ENCODE measurements at places on chromosomes 2 and 18.

GRCh38 chr2:21067125-21067524 is 23.3 kb upstream of the APOB start:
- DNase-seq, result no peak

- no peak for DNase-seq
Measured at GRCh38 chr2:239805414-239805813, 219.7 kb downstream of the NDUFA10 start.

DNA sequence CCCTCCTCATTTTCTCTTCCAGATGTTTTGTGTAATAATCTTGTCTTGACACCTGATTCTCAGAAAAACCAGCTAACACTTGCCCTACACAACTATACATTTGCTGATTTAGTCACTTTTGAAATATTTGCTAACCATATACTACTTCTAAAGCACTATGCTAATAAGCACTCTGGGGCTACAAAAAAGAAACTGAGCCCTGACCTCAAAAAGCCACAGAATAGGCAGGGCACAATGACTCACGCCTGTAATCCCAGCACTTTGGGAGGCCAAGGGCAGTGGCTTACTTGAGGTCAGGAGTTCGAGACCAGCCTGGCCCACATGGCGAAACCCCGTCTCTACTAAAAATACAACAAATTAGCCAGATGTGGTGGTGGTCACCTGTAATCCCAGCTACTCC is 266.0 kb downstream of the RAD51AP2 start:
- DNase-seq, result no peak

- no peak for DNase-seq
Measured at GRCh38 chr2:210461401-210461800, 15.2 kb downstream of the LANCL1 start.

- no peak for DNase-seq
Measured at GRCh38 chr2:180707175-180707883, 273.1 kb upstream of the UBE2E3 start.

DNA sequence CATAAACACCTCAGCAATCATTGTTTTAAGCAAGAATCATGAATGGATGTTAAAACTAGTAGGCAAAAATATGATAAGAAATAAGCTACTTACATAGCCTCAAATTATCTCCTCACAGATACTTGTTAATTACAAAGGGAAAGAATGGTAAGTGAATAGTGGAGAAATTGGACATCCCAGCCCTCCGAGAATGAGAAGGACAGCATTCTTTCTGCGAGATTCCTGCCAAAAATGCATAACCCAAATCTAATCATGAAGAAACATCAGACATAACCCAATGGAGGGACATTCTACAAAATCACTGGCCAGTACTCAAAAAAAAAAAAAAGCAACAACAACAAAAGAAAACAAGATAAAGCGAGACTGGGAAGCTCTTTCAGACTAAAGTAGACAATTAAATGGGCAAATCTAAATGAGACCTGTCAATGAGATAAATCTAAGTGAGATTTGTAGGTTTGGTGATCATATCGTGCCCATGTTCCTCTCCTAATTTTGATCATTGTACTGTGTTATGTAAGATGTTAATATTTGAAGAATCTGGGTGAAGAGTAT is 57.9 kb upstream of the GLI2 start:
- no peak for DNase-seq

- peak; percentile 37 for DNase-seq
Measured at GRCh38 chr2:237581751-237582746, 8.5 kb downstream of the RAB17 start.

- DNase-seq, result peak; percentile 31
Measured at GRCh38 chr2:35428548-35428947, 927.0 kb upstream of the CRIM1 start.

DNA sequence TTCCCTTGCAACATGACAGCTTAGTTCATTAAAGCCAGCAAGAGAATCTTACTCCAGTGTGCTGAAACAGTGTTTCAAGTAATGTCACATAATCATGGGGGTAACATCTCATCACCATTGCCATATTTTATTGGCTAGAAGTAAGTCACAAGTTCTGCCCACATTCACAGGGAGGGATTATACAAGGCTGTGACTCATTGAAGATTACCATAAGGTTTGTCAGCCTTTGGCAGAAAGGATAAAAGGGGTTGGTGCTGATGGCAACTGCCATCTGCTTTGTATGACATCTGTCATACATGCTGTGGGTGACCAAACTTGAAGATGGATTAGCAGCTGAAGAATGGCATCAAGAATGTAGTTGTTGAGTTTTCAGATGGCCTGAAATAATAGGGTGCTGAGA is 61.2 kb downstream of the KCNE4 start:
- DNase-seq, result no peak

- DNase-seq, result no peak
Measured at GRCh38 chr2:120428748-120429147, 82.8 kb downstream of the INHBB start.

All from substantia nigra (tissue), 51 donors.